AG04450 (cell line): ENCODE measurements at places on chromosomes 1 and 21. TPM values are rescaled to one million over a fixed set of nuclear protein-coding genes. Genes with fewer than 3 reads are reported as not detected.

The ZNF648 gene
- polyA plus RNA-seq: not detected in 2 replicates

The PER3 gene
- polyA plus RNA-seq: 8.3 and 9.1 TPM in 2 replicates

The NOL9 gene
- 17.9 and 23.6 TPM in 2 replicates for polyA plus RNA-seq

The RNU1-2 gene
- polyA plus RNA-seq: under 0.01 TPM in 1 of 2 replicates, not detected in the other

The PRDM16 gene
- polyA plus RNA-seq: 0.06 and 0.16 TPM in 2 replicates

The TMEM269 gene
- 0.04 TPM in 1 of 2 replicates, not detected in the other for polyA plus RNA-seq

The EDARADD gene
- not detected in 2 replicates for polyA plus RNA-seq

The SLC44A5 gene
- polyA plus RNA-seq: 0.09 and 0.19 TPM in 2 replicates

The ARMH1 gene
- polyA plus RNA-seq: 2.7 and 3.4 TPM in 2 replicates

The AMPD1 gene
- polyA plus RNA-seq: not detected in 2 replicates

The DOCK7 gene
- polyA plus RNA-seq: 79.6 and 111 TPM in 2 replicates

The ETV3L gene
- 0.04 and 0.07 TPM in 2 replicates for polyA plus RNA-seq

The STYXL2 gene
- not detected in 2 replicates for polyA plus RNA-seq

The PTAFR gene
- 0.09 and 0.12 TPM in 2 replicates for polyA plus RNA-seq

The TNFAIP8L2 gene
- polyA plus RNA-seq: not detected in 2 replicates

The MYCL gene
- polyA plus RNA-seq: 0.66 and 0.77 TPM in 2 replicates

The HCRTR1 gene
- polyA plus RNA-seq: not detected in 2 replicates

The C8B gene
- polyA plus RNA-seq: not detected in 2 replicates

The CCDC30 gene
- polyA plus RNA-seq: 0.42 and 0.61 TPM in 2 replicates

The GBP7 gene
- polyA plus RNA-seq: not detected in 2 replicates

The GBP5 gene
- polyA plus RNA-seq: not detected in 2 replicates

The ATP1A2 gene
- polyA plus RNA-seq: 6.2 and 6.5 TPM in 2 replicates

The CTXND2 gene
- not detected in 2 replicates for polyA plus RNA-seq

The ADPRS gene
- 22.1 and 26.5 TPM in 2 replicates for polyA plus RNA-seq

The ADIPOR1 gene
- 120 and 124 TPM in 2 replicates for polyA plus RNA-seq

The TRIM45 gene
- polyA plus RNA-seq: 3.5 and 4.8 TPM in 2 replicates

The ATP5IF1 gene
- 151 and 189 TPM in 2 replicates for polyA plus RNA-seq

The PTGFR gene
- polyA plus RNA-seq: 1.2 and 2.0 TPM in 2 replicates

The LCE3C gene
- polyA plus RNA-seq: not detected in 2 replicates

The PTGFRN gene
- 0.31 and 0.46 TPM in 2 replicates for polyA plus RNA-seq

The NKAIN1 gene
- 0.05 and 0.09 TPM in 2 replicates for polyA plus RNA-seq

The OR14K1 gene
- polyA plus RNA-seq: not detected in 2 replicates

The NID1 gene
- 129 and 137 TPM in 2 replicates for polyA plus RNA-seq

The PEAR1 gene
- 14.9 and 16.1 TPM in 2 replicates for polyA plus RNA-seq

The RSBN1 gene
- polyA plus RNA-seq: 6.3 and 12.2 TPM in 2 replicates

The ADAM15 gene
- 25.9 and 37.5 TPM in 2 replicates for polyA plus RNA-seq

The GSTM5 gene
- polyA plus RNA-seq: 11.6 and 12.5 TPM in 2 replicates

The PRAMEF6 gene
- not detected in 2 replicates for polyA plus RNA-seq

The TFF2 gene
- polyA plus RNA-seq: not detected in 2 replicates

The LHX8 gene
- polyA plus RNA-seq: not detected in 2 replicates

The PLPP3 gene
- polyA plus RNA-seq: 181 and 210 TPM in 2 replicates

The KIAA0040 gene
- not detected in 2 replicates for polyA plus RNA-seq

The TEDDM1 gene
- not detected in 2 replicates for polyA plus RNA-seq

The PCP4L1 gene
- not detected in 2 replicates for polyA plus RNA-seq

The LCE6A gene
- not detected in 2 replicates for polyA plus RNA-seq

The S100A16 gene
- 224 and 256 TPM in 2 replicates for polyA plus RNA-seq

The ATP13A2 gene
- polyA plus RNA-seq: 5.6 and 8.8 TPM in 2 replicates

The KRTAP12-2 gene
- not detected in 2 replicates for polyA plus RNA-seq

The CD1B gene
- polyA plus RNA-seq: not detected in 2 replicates

The SYDE2 gene
- 4.7 and 5.7 TPM in 2 replicates for polyA plus RNA-seq

The SH3BGR gene
- 0.63 and 2.7 TPM in 2 replicates for polyA plus RNA-seq

The KIF14 gene
- polyA plus RNA-seq: 1.5 and 2.9 TPM in 2 replicates

The CRP gene
- polyA plus RNA-seq: not detected in 2 replicates

The KDM5B gene
- 62.7 and 79.1 TPM in 2 replicates for polyA plus RNA-seq

The TTLL10 gene
- polyA plus RNA-seq: not detected in 2 replicates

The TTC39A gene
- polyA plus RNA-seq: 0.21 and 0.46 TPM in 2 replicates
